Renal cortical epithelial cell (primary cell): ENCODE measurements at places on chromosomes 3 and 15. TPM values are rescaled to one million over a fixed set of nuclear protein-coding genes. Genes with fewer than 3 reads are reported as not detected.

DNA sequence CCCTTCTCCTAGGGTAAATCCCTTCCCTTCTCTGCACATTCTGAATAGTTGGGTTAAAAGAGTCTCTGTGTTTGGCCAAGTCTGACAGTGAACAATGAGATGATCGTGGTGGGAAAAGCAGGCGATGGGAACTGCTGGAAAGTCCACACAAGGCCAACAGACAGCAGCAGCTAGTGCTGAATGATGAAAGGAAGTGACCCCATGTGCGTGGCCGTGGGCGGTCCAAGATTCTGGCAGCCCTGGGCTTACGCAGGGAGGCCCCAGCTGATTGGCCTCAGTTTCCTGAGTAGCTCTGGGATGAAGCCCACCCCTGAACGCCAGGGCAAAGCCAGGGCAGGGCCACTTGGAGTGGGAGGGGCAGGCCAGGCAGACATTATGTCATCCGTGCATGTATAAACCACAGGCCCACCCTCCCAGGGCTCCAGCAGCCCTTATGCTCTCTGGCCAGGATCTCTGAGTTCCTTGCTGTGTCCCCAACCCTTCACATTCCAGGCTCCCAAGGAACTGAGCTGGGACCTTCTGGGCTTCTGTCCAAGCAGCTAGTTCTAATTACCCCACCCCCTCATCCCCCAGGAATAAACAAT, 57.8 kb downstream of the CDC25A start:
- DNase-seq: peak; percentile 83

DNA sequence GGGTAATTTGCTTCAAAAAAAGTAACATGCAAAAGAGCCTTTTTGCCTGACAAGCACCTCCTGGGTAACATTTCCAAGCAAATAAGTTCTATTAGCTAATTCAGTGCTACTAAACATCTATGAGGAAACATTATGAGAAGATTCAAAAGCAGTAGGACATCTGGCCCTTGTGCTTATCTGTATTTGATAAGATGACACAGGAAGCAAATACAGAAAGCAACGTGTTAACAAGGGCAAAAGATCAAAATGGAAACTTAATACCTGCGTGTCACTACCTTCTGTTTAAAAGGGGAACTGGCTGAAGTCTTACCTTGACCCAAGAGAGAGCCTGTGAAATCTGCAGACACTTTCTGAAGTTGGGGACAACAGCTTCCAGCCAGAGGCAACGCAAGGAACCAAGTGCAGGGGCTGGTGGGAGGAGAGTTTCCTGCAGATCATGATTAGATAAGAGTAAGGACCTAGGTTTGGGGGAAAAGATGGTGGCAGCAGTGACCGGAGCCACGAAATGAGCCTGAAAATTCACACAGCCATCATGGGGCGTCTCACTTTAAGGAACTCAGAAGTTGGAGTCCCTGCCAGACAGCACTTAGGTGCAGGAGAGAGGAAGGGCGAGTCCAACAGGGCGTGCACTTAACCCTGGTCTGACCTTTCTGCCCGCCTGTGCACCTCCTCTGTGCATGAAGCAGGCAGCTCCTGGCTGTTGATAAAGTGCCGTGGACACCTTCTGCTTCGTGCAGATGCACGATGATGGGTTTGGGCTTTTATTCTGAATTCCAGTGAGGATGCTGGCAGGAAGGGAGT, 153.6 kb upstream of the BHLHE40 start:
- DNase-seq: no peak

DNA sequence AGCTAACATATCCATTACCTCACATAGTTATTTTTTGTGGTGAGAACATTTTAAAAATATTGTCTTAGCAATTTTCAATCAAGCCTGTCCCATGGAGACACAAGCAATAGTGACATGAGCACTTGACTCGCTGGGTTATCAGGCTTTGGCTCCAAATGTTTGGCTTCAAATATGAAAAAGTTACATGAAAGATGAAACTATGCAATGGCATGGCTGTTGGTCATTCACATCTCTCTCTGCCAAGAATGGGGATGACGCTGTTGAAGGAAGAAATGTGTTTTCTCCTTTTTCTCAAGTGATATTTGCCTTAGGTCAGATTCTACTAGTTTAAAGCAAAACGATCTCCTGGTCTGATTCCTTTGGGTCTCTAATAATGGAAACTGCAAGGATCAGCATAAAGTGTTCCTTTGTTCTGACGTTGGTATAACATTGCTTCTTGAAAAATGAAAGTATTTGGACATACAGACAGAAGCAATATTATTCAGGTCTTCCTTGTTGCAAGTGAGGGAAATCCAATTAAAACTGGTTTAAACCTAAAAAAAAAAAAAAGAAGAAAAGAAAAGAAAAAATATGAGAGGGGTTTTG, 71.2 kb downstream of the SSUH2 start:
- no peak for DNase-seq

GRCh38 chr3:131840156-131840797, 194.5 kb downstream of the CPNE4 start:
- peak; percentile 31 for DNase-seq

DNA sequence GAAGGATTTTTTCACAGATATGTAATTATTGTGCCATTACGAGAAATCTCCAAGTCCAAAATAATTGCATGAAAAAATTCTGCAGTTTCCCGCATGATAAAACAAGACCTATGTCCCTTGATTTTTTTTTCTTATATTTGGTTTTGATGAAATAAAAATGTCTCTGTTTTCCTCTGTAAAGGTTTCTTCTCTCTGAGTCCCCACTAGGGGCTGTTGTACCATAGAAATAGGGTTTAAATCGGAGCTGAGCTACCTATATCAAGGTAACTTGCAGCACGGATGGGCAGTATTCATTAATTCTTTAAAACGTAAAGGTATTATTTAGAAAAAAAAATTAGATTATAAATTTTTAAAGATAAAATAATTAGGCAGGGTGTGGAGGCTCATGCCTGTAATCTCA, 66.6 kb upstream of the IGF1R start:
- DNase-seq: no peak

UACA gene
- 42.9 and 48.0 TPM in 2 replicates for total RNA-seq

GRCh38 chr3:6667354-6667753, 193.6 kb upstream of the GRM7 start:
- DNase-seq: no peak

- no peak for DNase-seq
Observed at GRCh38 chr15:64137226-64137833, 14.2 kb upstream of the SNX22 start.

DNA sequence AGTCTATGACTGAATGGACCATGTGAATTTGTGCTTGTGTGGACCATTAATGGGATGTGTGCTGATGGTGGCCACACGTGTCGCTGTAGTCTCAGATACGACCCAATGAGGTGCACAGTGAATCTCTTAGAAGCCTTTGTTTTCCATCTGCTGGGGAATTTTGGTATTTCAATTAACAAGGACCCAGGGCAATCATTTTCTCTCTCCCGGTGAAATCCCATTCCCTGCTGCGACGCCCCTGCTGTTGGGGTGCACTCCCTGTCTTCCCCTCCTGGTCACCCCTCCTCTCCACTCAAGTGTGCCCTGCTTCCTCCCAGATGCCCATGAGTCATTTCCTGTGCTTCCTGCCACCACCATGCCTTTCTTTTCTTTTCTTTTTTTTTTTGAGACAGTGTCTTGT, 32.7 kb downstream of the EBLN2 start:
- peak; percentile 52 for DNase-seq

GRCh38 chr3:97835761-97836160, 13.9 kb downstream of the CRYBG3 start:
- DNase-seq: no peak
